ENCODE measurements at places on chromosomes 16 and 17.

DNA sequence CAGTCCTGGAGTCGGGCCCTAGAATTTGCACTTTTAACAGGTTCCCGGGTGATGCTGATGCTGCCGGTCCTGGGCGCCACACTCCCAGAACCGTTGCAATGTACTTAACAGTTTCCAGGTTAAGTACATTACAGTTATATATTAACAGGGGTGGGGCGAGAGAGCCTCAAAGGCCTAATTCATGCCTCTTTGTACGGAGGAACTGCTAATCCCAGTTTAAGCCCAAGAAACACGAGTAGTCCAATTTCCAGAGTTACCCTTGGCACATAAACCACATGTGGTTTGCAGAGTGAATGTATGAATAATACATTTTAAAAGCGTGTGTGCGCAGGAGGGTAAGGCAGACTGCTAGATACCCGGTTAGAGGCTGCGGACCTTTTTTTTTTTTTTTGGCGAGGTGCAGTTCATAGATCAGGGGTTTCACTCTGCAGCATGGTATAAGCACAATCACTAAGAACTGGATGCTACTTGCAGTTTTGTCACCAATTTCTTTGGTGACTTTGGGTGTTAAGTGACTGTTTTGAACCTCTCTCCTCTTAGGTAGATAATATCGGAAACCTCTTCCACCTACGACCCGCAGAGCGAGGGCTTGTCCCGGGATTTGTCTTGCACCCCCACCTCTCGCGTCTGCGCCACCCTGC, 713 bp downstream of the COX11 start:
- peak; percentile 19 for DNase-seq

DNA sequence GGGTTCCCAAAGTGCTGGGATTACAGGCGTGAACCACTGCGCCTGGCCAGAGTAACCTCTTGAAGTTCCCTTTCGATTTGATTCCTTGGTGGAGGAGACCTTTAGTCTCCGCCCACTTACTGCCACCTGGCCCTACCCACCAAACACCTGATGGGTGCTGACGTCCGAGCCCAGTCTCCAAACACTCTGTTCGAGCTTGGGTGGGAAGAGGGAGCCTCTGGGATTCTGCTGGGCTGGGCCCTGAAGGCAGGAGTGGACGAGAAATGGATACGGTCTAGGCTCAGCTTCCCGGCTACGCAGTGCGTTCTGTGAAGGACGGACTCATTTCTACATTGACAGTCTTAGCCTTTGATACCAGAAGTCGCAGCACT, 870 bp upstream of the ITGA3 start:
- DNase-seq: peak; percentile 97

DNA sequence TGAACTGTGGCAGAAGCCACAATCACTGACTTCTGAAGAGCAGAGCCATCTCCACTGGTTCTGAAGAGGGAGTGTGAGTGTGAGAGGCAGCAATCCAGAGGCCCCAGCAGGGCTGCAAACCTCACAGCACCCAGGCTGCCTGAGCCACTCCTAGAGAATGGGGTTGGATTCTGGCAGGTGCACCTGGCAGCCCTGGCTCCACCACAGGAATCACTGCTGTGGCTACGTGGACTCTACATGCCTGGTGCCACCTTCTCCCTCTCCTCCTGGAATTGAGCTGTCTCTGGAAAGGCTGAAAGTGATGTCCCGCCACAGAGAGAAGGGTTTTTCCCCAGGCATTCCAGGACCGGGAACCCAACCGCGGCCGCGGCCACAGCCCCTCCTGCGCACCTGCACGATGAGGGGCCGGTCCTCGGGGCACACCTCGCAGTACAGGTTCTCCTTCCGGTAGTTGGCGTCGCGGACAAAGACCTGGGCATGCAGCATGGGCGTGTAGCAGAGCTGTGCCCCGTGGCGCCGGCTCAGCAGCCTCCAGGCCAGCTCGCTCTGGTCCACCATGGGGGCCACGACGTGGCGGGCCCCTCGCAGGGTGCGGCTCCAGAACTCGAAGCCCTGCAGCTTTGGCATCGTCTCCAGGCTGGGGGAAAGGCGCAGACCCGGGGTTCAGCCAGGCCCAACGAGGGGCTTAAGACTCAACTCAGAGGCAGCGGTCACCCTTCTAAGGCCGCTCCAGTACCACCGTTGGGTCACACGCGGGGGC, 991 bp downstream of the DUS1L start:
- DNase-seq: peak; percentile 11

DNA sequence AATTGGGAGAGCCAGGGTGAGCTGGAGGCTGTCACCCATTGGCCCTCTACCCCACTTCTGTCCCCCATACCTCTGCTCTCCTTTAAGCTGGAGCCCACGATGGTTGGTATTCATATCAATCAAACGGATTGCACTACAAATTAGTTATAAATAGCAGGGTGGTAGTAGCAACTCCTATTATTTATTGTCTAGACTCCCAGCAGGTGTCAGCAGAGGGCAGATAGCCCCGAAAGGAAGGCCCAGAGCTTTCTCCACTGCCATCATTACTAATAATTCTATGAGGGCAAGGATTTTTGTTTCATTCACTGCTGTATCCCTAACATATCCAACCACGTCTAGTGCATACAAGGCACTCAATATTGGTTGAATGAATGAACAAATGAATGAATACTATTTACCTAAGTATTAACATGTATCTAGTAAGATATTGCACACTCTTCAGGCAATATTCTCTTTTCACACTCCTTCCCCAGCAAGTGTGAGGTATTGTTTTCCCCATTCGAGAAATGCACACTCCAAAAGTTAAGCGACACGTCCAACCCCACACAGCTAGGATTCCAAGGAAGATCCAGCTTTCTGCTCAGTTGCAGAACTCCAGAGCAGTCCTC, 6.3 kb downstream of the C17orf50 start:
- DNase-seq: no peak

- DNase-seq: no peak
These were observed 123.4 kb upstream of the NOL11 start for GRCh38 chr17:67594115-67594880.

DNA sequence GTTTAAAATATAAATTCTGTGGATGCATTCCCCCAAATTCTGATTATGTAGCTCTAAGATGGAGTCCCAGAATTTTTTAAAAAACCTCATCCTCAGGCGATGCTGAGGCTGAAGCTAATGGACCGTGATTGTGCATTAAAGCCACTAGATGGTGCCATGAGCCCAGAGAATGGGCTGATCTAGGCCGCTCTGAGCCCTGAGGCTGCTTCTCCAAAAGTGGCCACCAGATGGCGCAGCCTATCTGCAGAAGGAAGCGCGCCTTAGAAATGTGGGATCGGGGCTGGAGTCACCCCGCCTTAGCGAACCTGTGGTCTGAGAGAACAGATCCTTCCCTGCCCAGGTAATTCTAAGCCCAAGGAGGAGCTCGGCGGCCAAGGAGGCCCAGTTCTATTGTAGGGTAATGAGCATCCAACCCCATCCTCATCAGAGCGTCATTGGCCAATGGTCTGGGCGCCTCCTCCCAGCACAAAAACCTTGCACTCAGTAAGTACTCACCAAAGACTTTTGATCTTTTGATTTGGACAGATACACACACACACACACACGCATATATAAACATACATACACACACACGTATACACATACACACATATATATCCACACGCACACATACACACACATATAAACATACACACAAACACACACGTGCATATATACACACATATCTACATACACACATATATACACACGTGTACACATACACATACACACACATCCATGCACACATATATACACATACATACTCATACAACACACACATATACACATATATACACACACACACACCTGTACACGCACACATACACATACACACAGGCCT, 13.7 kb upstream of the MMP2 start:
- peak; percentile 80 for DNase-seq

- no peak for DNase-seq
These were observed 1550.3 kb downstream of the CDH8 start for GRCh38 chr16:60485872-60486489.

GRCh38 chr17:32350666-32351418, 885 bp downstream of the ZNF207 start:
- peak; percentile 54 for DNase-seq

DNA sequence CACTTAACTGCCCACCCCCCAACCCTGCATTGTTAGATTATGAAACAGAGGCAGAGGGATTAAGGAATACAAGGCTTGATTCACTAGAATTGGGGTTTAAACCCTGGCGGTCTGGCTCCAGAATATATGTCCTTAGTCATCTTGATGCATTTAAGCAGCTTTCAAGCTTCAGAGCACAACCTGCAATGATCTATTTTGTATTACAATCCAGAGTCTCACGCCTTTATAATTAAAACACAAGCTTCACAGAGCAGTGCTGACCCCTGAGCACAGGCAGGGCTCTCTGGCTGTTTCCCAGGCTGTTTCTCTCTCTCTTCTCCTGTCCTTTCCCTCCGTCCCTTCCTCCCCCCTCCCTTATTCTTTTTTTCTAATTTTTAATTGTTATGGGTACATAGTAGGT, 209.1 kb downstream of the SPECC1 start:
- no peak for DNase-seq

DNA sequence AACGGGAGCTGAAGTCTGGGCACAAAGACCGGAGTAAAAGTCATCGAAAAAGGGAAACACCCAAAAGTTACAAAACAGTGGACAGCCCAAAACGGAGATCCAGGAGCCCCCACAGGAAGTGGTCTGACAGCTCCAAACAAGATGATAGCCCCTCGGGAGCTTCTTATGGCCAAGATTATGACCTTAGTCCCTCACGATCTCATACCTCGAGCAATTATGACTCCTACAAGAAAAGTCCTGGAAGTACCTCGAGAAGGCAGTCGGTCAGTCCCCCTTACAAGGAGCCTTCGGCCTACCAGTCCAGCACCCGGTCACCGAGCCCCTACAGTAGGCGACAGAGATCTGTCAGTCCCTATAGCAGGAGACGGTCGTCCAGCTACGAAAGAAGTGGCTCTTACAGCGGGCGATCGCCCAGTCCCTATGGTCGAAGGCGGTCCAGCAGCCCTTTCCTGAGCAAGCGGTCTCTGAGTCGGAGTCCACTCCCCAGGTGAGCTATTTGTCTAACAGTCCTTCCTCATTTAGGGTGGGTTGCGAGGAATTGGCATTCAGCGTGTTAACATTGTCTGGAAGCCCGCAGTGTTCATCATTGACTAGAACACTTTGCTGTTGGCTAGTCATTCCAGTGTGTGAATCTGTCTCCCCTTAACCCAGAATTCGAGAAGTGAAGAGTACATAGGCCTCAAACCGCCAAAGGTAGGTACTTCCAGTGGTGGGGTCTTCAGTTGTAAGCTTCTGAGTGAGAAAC, 1.5 kb downstream of the CDK12 start:
- no peak for DNase-seq

Data from NCI-H774 (cell line).